ENCODE measurements at places on chromosomes 4 and X.

GRCh38 chr4:20444599-20445337 is 193.1 kb downstream of the SLIT2 start:
- no peak for DNase-seq

- no peak for DNase-seq
Observed at GRCh38 chr4:125461676-125462363, 147.1 kb downstream of the FAT4 start.

- no peak for DNase-seq
Observed at GRCh38 chr4:4542774-4543485, 1.1 kb upstream of the STX18 start.

- DNase-seq = no peak
Observed at GRCh38 chrX:10756441-10756840, 136.1 kb upstream of the MID1 start.

GRCh38 chr4:40808926-40809457 is 59.2 kb downstream of the NSUN7 start:
- no peak for DNase-seq

- no peak for DNase-seq
Observed at GRCh38 chr4:66639361-66639760, 905.9 kb downstream of the CENPC start.

GRCh38 chrX:73850124-73851013 is 287.4 kb downstream of the CHIC1 start:
- DNase-seq = no peak

DNA sequence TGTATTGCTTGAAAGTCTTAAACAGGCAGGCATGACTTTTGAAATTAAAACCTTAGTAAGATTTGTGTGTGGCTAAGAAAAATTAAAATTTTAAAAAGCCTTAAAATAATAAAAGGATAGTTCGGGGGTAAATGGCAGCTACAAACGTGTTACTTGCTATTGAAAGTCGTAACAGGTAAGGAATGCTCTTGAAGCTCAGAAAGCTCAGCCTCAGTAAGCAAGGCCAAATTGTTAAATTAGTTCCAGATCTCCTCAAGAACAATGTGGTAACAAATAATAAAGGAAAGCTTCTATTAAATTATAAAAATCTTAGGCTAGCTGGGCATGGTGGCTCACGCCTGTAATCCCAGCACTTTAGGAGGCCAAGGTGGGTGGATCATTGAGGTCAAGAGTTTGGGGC is 25.5 kb downstream of the PRMT9 start:
- no peak for DNase-seq

DNA sequence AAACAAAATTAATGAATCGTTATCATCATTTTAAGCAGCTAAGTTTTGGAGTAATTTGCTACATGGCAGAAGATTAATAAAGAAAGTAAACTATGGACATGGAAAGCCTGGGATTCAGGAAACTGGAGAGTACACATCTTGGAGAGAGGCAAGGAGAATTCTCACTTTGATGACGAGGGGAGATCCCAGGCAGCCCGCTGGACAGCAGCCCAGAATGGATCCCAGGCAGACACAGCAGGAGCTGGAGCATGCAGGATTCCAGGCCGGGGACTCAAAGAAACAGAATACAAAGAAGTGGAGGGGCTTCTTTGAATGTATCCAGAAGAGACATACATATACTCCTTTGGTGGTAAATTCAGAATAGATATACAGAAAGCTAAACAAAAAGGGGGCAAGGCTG is 118.0 kb upstream of the ATP6AP2 start:
- no peak for DNase-seq

- no peak for DNase-seq
Observed at GRCh38 chr4:6938647-6939271, 29.1 kb downstream of the TBC1D14 start.

- DNase-seq = no peak
Observed at GRCh38 chr4:151460434-151460833, 51.5 kb downstream of the FHIP1A start.

DNA sequence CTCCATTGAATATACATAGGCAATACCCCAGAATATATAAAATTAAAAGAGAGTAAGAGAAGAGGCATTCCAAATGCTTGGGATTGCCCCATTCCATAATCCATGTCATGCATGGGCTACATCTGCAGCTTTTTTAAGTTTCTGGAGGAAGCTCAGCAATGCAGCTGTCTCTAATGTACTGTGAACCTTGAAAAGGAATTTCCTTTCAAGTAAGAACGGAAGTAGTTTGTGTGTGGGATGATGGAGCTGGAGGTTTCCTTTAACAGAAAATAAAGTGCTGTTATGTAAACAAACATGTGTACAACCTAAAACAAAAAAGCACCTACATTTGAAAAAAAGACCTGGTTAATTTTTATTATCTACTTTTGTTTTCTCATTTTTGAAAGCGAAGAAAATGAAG is 303.5 kb downstream of the BMPR1B start:
- no peak for DNase-seq

GRCh38 chr4:120855307-120856001 is 67.1 kb downstream of the PRDM5 start:
- no peak for DNase-seq

DNA sequence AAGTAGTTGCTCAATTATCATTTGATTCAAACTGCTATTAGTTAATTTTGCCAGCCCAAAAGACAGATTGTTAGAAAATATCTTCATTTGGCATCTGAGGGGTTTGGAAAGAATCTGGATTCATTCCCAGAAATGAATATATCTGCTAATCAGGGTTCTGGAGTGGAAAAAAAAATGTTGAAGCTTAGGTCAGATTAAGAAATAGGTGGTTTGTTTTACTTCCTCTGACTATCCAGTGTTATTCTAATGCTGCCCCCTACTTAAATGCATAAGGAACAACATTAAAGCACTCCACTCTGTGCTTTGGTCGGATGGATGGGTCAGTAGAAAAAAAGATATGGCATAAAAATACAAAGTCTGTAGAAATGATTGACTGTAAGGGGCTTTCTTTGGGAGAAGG is 89.0 kb downstream of the LUZP4 start:
- no peak for DNase-seq

GRCh38 chrX:87873347-87873941 is 355.8 kb downstream of the KLHL4 start:
- DNase-seq = no peak

DNA sequence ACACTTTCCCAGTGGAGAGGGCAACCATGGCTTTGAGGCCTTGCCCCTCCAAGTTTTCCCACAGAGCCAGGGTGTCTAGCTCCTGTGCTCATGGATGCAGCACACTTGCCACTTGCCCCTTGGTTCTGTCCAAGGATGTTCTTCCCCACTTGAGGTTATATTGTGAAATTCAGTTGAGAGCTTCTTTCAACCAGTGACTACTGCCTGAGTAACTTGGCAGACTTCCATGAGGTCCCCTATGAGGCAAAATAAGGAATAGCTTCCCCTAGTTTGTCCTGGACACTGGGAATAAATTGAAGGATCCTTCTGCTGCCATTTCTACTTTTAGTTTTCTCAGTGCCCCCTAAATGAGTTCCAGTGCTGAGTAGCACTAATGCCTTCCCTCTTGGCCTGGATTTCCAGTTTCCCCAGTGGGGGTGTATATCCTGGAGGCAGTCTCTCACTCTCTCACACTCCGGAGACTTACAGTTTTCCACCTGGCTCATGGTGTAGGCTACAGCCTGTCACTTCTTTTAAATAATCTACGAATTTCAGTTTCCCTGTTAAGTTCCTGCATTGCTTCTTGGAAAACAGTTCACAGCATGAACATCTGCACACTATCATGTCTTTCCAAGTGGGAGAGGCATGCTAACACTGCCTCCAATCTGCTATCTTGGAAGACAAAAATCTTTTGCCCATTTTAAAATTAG is 36.4 kb upstream of the ADH4 start:
- no peak for DNase-seq

- DNase-seq = no peak
Observed at GRCh38 chrX:44456685-44457084, 86.0 kb downstream of the FUNDC1 start.

DNA sequence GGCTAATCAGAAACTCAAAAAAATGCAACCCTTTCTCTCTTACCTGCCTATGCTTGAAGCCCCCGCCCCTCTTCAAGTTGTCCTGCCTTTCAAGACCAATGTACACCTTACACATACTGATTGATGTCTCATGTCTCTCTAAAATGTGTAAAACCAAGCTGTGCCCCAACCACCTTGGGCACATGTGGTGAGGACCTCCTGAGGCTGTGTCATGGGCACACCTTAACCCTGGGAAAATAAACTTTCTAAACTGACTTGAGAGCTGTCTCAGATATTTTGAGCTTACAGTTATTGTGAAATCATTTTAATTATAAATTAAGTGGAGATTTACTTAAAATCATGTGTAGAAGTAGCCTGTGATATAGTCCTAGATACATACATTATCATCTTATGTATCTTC is 22.2 kb downstream of the GUF1 start:
- no peak for DNase-seq

DNA sequence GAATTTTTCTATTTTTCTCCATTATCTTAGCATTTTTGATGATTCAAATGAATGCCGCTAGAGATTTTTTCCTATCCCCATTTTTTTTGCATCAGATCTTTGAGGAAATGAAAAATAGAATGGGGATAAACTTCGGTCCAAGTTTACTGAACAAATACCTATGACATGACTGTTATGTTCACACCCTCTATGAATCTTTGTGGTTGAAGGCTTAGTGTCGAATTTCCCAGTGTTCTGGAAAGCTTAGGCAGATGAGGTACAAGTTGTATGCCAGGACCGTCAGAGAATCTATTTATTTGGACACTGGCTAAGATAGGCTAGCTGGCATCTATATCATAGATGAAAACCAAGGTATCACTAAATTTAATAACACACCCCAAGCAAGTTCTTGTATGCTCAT is 123.4 kb downstream of the SPCS3 start:
- no peak for DNase-seq

- no peak for DNase-seq
Observed at GRCh38 chrX:141278306-141278705, 36.0 kb upstream of the SPANXC start.

DNA sequence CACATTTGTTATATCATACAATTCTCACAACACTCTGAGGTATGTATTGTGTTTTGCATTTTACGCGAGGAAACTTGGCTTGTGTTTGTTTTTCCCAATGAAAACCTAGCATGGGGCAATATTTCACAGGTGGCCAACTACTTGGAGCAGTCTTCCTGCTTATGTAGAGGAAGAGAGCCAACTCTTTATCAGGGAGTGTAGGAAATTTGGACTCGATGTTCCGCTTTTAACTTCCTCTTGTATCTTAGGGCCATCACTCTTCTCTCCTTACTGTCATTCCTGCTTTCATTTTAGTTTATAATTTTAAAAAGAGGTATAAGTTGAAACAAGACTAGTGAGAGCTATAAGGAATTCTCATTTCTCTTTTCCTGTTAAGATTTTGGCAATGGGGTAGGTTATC is 107.7 kb upstream of the RPS6KA3 start:
- DNase-seq = no peak

DNA sequence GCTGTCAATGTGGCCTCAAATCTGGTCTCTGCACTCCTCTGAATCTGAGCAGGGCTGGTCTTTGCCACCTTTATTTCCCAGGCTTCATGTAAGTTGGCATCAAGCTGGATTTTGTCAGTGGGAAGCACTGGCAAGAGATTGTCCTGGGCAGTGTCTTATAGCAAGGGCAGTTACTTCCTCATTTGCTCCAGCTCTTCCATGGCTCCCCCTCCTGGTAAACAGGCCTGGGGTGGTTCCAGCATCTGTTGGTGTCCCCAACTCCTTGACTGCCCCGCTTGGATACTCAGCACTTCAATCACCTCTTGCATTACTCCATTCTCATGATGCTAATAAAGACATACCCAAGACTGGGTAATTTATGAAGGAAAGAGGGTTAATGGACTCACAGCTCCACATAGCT is 15.0 kb upstream of the REST start:
- DNase-seq = no peak

DNA sequence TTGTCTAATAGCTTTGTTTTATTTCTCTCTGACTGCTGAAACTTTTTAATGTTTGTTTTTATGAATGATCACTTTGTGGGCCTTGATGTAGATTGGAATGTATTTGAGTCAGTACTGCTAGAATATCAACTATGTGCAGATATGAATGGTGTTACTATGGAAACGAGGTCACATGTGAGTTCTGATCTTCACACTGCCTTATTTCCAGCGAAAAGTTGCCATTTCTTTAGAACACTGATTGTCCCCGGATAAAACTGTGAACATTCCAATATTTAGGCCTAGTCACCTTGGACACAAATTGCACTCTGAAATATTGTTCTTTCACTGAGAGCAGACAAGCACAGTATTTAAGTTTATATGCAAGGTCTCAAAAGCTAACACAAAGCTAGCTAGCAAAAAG is 27.2 kb upstream of the MAGED1 start:
- no peak for DNase-seq

DNA sequence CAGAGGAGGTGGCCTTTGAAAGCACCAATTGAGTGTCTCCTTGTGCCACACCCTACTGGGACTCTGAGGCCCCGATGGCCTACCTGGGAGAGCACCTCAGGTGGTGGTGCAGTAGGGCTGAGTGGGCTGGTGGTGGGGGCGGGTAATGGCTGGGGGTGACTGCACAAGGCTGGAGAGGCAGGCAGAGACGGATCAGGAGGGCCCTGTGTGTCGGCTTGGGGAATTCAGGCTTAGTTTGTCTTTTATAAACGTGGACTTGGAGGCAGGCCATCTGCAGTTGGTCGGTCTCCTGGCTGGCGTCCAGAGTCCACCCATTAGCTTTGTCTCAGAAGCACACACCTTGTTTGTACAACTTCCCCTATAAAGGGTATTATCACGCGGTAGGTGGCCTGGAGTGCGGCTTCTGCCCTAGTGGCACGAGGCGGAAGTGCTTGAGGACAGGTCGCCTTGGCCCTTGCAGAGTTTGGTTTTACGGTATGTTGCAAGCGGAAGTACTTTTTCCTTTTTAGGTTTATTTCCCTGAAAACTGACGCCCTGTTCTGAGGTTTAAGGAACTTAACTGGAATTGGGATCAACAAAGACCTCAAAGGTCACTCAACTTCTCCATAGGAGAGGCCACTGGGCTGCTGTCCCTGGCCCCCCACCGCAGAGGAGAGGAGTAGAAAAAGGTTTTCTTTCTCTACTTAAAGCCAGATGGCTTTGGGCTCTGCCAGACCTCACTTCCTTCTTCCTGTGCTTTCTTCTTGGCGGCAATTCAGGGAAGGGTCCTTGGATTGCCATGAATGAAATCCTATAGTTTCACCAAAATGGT is 8.0 kb downstream of the TBC1D14 start:
- peak; percentile 71 for DNase-seq

DNA sequence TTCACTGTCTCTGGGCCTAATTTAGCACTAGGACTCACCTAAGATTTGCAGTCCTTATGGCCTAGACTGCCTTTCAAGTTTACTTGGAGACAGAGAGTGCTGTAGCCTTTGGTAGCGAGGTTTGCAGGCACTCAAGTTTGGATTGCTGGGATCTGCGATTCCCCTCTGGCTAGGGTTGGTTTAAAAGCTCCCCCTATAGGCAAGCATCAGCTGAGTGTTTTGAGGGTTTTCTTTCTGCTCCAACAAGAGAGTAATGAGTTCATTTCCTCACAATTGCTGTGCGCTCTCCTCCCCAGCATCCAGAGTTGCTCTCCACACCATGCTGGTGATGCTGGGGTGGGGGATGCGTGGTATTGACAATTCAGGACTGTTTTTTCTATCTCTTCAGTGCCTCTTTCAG is 206.9 kb downstream of the GLUD2 start:
- DNase-seq = no peak

- no peak for DNase-seq
Observed at GRCh38 chr4:105921301-105921700, 26.0 kb downstream of the NPNT start.

- DNase-seq = no peak
Observed at GRCh38 chrX:23013366-23013765, 13.6 kb downstream of the DDX53 start.
